ENCODE measurements at places on chromosomes 1 and 21.

DNA sequence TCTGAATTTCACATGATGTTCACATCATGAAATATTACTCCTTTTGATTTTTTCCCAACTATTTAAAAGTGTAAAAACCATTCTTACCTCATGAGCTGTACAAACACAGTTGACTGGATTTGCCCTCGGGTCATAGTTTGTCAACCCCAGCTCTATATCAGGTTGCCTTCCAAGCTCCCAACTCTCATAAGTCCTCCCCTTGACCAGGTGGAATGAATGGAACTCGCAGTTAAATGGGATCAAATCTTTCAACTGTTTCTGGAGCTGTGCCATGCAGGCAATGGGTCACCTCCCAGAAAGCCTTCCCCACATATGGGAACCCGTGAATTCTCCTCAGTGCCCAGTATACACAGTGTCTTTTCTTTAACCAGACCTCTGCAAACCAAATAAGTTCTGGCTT, 169.8 kb upstream of the FOXD3 start:
- no peak for DNase-seq

DNA sequence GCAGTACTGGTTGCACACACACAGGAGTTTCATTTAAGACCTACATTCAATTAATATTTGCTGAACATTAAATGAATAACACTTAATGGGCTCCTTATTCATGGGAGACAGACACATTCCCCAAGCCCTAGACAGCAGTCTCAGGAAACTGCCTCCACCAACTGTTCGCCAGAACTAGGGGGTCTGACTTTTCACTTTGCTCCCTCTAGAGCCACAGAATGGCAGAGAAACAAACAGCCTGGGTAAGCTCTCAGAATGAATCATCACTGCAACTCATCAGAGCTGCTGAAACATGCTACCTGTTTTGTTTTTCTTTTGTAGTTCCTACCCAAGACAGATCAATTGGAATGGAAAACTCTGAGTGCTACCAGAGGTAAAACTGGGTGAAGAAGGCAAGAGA, 31.7 kb downstream of the ELK4 start:
- DNase-seq: no peak

DNA sequence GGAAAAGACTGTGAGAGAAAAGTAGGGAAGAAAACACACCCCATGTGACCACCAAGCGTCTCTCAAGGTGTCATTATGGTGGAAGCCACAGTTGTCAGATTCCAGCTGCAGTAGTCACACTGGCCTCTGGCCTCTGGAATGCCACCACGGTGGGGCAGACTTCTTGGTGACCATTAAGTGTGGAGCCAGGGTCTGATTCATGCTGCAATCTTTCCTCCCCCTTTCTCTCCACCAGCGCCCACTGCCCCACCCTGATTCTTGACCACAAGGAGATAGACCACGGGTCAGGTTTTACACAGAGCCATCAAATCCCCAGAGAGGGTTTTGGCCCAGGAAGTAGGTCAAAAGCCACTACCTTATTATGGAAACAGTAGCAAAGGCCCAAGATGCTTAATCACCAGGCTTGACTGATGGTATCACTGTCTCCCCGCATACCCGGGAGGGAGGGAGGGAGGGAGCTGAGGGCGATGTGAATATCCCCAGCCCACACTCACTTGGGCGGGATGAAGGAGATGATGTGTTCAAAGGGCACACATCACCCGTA, 52.7 kb upstream of the GRHL3 start:
- no peak for DNase-seq

GRCh38 chr1:202658769-202659168, 51.5 kb downstream of the SYT2 start:
- DNase-seq: no peak

DNA sequence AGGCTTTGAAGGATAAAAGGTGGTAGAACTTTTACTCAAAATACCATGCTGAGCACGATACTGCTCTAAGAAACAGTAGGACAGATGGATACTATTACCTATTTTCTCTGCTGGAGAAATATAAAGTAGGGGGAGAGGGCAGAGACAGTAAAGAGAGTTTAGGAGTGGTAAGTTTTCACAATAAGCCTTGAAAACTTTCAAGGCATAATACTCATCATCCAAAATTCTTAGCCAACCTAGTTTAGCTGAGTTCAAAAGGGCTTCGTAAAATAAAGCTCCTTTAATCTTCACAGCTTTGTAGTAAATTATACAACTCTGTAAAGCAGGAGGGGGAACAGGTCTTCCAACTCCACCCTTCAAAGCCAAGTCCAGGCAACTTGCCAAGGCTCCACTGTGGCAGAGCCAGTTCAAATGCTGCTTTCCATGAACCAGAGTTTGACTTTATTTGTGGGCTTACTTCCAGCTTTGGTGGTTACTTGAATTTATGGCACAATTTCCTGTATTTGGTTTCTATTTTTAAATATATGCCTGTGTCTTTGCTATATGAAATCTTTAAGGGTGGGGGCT, 15.5 kb downstream of the TEX38 start:
- no peak for DNase-seq

DNA sequence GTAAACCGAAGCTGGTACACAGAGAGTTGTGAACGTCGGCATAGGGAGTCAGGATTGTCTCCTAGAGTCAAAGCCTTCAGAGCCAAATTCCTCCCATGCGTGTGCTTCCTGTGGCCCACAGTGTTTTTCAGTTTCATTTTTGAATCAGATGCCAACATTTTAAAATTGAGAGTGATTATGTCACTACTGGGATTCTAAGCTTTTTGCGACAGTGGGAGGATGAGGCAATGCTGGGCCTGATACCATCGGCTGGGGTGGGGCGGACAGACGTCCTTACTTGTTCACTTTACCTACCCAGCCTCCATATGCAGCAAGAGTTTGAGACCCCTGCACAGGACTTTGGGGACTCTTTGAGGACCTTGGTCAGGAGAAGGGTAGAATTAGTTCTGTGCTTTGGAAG, 1.3 kb upstream of the KLHDC7A start:
- DNase-seq: no peak

GRCh38 chr1:156346636-156347035, 8.3 kb downstream of the TSACC start:
- DNase-seq: no peak

DNA sequence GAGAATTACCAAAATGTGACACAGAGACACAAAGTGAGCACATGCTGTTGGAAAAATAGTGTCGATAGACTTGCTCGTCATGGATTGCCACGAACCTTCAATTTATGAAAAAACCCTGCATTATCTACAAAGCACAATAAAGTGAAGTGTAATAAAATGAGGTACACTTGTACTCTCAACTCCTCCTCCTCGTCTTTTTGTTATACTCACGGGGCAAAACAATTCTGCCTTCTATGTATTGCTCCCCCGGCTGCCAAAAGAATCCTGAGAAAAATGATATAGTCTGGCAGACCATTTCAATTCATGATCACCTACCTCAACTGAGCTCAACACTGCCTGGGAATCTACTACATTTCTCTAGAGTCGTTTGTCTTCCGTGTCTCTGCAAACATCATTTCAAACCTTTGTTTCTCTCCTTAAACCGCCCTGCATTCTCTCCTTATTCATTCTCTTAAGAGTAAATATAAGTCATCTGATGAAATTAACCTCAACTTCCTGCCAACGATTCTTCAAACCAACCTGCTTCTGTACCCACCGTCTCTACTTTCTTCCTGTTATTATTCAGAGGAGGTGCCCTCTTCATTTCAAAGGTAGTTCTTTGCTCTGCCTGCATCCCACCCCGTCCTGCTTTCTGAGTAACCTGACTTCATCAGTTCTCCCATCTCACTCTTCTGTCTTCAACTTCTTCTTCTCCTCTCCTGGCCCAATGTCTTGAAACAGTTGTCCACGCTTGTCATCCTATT, 12.9 kb upstream of the IL19 start:
- no peak for DNase-seq

DNA sequence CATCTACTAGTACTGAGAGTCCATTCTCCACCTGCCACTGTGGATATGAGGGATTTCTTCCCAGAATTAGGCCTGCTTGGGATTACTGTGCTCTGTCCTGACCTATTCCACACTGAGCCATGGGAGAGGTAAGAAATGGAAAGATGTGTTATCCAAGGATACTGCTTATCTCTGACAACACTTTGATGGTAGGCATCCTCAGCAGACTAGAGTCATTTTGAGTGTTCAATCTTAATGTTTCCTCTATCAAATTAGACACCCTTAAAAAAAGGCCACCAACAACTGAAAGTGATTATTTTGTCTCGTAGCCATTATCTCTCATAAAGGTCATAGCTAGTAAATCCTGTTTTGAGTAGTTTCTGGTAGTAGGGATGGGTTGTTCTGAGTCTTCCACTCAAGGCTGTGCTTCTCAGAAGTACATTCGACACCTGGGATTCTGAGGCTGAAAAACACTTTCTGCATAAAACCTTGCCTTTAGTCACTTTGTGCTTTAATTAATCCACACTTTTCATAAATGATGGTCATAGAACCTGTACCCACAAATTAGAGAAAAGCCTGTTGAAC, 8.8 kb downstream of the ATPAF1 start:
- no peak for DNase-seq

GRCh38 chr1:86487811-86488141, 19.0 kb downstream of the CLCA1 start:
- DNase-seq: no peak

- no peak for DNase-seq
These were observed 106.9 kb upstream of the F3 start for GRCh38 chr1:94648225-94649007.

DNA sequence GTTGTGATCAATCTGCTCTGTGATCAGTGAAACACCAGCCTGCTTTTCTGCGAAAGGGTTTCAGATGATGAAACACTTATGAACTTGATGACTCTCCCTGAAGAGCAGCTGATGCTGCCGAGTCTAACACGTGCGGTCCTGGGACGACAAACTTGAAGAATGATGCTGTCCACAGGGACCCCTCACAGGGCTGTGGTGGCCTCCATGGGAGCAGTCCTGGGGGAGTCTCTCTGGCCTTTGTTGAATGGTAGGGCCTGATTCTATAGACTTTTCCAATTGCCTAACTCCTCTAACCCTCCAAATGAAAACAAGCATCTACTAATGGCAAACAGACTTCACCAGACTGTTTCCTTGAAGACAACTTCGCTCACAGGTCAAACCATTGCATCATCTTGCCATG, at the start of gene OR2T10:
Gene OR2T10 (minus strand): TSS at position 112 of the 400 bp plus-strand sequence. CDS start 3,932 bp downstream, outside the sequence.
- no peak for DNase-seq

DNA sequence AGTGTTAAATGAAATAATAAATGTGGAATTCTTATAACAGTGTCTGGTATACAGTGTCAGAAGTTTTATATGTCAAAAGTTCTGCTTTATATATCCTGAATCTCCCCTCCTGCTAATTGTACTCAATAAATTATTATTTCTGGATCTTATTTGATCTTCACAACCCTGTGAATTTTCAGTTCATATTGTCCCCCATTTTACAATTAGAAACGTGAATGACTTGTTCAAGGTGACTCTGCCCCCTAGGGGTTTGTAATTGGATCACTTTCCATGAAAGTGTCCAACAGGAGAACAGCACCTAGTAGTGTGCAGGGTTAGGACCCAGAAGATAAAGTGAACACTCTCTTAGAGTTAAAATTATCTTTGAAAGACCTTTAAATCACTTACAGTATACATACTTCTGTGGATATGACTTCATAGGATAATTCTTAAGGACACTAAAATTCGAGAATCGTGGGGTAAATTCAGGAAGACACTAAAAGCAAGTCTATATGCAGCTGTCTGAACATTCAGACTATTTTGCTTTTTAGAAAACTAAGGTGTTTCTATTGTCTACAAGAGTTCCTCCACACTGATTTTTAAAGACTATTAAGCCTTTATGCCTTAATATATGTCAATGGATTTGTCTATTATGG, 4.5 kb upstream of the DDR2 start:
- no peak for DNase-seq

DNA sequence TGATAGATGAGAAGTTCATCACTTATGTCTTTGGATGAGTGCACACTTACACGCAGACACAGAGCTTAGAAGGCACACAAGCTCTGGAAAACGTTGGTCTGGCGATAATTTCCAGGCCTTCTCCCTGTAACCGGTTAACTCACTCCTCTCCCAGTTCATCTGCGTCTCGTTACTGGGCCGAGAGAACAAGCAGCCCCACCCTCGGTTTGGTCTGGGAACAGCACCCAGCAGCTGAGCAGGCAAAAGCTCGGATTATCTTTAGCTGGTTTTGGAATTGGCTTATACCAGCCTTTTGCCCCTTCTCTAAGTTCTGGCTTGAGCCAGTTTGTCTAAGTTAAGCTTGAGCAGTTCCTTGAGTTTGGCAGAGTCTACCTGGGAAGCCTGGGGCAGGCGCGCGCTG, 27.3 kb upstream of the COL6A1 start:
- DNase-seq: no peak

DNA sequence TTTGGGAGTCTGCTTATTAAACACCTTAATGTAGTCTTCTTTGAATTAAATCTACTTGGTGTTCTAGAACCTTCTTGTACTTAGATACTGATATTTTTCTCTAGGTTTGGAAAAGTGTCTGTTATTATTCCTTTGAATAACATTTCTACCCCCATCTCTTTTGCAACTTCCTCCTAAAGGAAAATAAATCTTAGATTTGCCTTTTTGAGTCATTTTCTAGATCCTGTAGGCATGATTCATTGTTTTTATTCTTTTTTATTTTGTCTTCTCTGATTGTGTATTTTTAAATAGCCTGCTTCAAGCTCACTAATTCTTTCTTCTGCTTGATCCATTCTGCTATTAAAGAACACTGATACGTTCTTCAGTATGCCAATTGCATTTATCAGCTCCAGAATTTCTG, 155.9 kb upstream of the NEGR1 start:
- no peak for DNase-seq

GRCh38 chr1:226568077-226568831, 19.7 kb downstream of the STUM start:
- DNase-seq: no peak

- no peak for DNase-seq
These were observed 1.9 kb upstream of the YRDC start for GRCh38 chr1:37809942-37810341.

DNA sequence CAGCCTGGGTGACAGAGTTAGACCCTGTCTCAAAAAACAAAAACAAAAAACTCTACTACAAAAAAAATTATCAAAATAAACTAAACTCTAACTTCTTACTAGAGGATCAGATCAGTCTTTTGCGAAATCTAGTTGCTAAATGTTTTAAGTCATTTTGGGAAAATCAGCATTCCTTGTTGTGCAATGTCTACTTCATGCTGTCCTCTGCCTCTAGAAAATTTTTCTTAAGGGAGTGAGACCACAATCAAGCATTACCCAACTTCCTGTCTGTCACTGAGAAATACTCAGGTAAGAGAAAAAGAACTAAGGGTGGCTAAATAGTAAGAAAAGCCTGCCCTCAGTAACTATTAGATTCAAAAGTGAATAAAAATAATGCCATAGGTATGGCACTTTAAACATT, 67.2 kb upstream of the FOXD3 start:
- no peak for DNase-seq

GRCh38 chr1:44999232-44999631, 11.9 kb downstream of the HECTD3 start:
- no peak for DNase-seq

DNA sequence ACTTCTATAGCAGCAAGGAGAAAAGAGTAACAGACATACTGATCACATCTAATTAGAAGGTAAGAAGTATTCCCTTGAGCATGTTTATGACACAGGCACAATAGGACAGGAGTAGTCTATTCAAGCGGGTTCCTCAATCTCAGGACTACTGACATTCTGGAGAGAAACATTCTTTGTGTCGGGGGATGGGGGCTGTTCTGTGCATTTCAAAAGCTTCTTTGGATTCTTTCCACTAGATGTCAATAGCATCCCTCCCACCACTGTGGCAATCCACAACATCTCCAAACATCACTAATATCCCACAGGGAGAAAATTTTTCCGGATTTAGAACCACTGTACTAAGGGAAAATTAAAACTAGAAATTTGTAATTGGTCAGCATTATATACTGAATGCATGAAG, 56.9 kb downstream of the ADAMTS5 start:
- DNase-seq: no peak

GRCh38 chr1:68313735-68314134, 81.4 kb upstream of the WLS start:
- no peak for DNase-seq
